Activated CD8-positive, alpha-beta memory T cell treated with anti-CD3 and anti-CD28 coated beads, Interleukin-2, amount 50 U/mL, for 48 hours (primary cell): ENCODE measurements at places on chromosomes 11 and 22.

GRCh38 chr22:38069372-38070249, 12.4 kb downstream of the PICK1 start:
- DNase-seq: no peak

GRCh38 chr22:22386602-22387385, 121.7 kb downstream of the ZNF280B start:
- no peak for DNase-seq

DNA sequence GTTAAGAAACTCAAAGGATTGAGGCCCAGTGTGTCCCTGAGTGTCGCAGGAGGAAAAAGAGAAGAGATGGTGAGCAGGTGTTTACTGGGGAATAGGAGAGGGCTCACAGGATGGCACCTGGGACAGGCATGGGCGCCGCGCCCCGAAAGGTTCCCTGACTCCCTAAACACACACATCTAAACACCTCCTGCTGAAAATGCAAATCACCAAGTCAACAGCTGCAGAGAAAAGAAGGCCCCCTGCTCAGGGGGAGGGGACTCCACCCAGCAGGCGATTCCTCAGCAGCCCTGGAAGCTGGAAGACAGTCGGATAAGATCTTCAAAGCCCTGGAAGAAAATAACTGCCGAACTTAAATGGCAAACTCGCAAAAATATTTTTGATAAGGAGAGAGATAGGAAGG, 377.2 kb downstream of the BRD1 start:
- DNase-seq: no peak

GRCh38 chr11:88827018-88827676, 238.6 kb downstream of the GRM5 start:
- no peak for DNase-seq

DNA sequence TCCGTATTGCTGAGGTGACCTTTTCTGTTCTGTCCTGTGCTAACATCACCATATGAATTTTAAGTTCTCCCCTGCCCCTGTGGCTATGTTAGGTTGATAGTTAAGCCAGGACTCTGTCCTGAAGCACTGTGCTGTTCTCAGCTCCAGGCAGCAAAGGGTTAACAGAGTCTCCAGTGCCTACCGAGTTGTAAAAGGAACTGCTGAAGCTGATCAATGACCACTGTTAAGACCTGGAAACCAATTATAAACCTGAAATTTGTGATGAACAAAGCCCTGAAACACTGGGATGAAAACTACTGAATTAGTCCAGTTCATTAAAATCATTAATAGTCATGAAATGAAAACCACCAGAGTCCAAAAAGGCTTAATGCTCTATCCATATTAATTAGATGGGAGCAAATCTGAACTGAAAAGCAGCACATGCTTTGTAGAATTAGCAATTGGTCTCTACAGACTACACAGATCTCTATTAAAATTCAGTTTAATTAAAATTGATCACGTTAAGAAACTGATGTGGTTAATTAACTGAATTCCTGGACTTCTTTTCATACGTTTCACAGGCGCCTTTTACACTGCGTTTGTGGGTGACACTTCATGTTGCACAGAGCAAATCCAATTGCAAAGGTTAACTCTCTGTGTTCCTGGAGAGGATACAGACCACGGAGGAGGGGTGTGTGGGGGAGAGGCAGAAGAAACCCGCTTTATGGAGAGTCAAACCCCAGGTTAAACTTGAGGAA, 188.5 kb upstream of the MPPED2 start:
- no peak for DNase-seq

DNA sequence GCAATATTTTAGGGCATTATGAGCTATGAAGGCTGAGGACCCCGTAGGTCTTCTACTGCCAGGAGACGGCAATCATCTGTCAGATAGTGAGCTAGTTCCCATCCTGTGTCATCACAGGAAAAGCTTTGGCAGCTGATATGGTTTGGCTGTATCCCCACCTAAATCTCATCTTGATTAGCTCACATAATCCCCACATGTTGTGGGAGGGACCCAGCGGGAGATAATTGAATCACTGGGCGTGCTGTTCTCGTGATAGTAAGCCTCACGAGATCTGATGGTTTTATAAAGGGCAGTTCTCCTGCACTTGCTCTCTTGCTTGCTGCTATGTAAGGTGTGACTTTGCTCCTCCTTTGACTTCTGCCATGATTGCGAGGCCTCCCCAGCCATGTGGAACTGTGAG, 18.1 kb downstream of the CSRP3 start:
- DNase-seq: no peak

DNA sequence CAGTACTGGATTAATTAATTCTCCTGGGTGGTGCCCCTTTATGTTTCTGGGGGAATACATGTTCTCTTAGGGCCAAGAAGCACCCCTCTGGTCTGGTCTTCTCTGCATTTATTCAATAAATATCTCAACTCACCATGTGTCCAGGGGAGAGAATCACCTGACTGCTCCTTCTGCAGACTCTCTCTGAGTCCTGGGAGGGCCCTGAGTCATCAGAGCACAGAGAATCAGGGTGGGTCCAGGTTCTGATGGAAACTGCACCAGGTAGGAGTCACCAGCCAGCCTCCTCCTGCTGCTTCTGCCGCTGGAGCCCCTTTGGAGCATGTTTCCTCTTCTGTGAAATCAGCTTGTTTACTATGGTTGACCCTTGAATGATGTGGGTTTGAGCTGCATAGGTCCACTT, 107.7 kb upstream of the PLET1 start:
- no peak for DNase-seq

DNA sequence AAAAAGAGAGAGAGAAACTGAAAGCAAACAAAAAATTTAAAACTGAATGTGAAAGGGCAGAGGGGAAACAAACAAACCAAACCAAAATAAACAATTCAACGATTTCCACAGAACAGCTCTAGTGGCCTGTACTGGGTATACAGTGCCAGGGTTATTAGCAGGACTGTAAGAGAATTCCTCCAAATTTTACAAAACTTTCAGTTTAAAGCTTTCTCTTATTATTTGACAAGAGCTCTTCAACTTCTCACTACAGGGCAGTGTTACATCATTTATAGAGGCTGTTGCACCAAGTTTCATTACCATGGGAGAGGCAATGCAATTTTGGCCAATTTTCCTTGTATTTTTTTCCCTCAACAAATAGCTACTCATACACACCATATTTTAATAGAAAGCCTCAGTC, 44.3 kb upstream of the CLPB start:
- DNase-seq: no peak

DNA sequence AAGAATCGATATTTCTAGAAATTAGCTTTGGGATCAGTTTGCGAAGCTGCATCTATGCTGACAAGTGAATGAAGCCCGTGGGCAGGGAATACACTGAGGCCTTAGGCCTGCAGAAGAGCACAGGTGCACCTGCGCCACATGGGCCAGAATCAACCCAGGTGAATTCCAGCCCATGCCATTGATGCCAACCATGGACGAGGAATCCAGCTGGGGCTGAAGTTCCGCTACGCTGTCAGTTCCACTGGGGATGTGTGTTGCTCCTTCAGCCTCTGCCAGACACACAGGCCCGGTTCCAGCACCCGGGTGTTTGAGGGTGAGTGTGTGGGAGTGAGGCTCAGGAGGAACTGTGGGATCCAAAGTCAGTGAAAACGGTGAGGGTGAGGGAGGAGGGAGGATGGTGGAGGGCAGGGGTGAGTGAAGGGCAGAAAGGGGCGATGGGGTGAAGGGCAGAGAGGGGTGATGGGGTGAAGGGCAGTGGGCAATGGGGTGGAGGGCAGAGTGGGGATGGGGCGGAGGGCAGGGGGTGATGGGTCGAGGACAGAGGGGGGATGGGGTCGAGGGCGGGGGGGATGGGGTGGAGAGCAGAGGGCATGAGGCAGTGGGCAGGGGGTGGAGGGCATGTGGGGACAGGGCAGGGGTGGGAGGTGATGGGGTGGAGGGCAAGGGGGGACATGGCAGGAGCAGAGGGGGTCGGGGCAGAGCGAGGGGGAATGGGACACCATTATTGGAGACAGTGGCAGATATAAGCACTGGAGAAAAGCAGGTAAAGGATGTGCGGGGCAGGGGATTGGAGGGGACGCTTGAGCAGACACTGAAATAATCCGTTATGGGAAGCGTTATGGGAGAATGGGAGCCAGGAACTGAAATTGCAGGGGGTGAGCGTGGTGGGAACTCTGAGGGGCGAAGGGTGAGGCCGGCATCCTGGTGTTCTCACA, 931.6 kb downstream of the BRD1 start:
- DNase-seq: no peak

DNA sequence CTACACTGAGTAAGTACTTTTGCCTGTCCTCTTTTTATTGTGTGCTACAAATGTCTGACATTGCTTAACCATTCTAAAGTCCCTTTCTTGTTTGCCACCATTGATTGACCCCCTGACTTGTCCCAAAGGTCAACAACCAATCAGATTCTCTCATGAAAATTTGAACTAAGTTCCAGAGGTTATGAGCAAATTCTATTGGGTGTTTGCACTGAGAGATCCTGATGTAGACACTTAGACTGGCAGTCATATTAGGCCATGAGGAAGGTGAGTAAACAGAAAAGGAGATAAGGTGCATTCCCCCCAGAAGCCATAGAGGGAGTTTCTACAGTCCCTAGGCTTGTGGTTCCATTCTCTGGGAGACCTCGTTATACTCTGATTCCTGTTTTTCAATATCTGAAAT, 101.3 kb upstream of the E2F8 start:
- DNase-seq: no peak

- DNase-seq: no peak
These were observed 47.4 kb downstream of the RPS6KA4 start for GRCh38 chr11:64406221-64406946.

GRCh38 chr11:34185926-34186841, 80.8 kb downstream of the NAT10 start:
- DNase-seq: no peak

DNA sequence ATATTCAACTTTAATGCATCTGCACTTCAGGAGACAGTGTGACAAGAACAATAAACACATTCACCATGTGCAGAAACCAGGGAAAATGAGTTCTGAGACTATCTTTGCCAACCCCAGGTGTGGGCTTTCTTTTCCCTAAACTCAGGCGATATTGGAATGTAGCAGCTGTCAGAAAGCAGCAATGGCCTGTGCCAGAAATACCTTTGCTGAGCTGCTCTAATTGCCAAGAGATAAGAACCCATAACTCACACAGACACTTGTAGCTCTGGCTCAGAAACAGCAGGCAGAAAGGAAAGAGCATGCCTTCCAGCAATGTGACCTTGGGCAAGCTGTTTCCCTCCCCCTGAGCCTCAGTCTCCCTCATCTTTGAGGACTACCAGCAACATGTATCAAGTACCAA, 77.6 kb downstream of the PLEKHA7 start:
- no peak for DNase-seq

DNA sequence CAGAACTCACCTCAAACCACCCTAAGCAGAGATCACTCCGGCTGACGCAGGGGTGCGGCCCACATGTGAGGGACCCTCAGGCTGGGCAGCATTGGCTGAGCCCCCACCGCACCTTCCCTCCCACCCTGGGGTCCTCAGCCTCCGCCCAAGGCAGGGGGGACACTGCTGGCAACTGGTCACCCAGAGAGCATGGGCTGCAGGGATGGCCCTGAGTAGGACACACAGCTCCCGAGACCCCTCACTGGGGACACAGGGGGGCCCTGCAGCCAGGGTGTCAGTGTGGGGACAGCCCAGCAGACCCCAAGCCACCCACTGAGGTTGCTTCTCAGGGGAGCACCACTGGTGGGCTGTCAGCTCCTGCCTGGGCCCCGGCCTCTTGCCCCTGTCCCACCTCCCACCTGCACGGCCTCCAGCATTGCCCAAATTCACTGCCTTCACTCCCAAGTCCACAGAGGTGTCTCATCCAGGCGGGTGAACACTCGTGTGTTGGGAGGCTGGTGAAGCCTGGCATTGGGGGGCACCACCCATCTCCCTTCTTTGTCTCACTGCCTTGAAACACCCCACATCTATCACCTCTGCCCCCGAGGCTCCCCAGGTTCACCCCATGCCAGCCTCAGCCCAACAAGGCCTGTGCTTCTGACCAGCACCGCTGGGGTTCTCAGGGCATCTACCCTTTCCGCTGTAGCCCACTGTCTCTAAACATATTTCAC, 4.7 kb downstream of the C11orf21 start:
- DNase-seq: peak; percentile 44

DNA sequence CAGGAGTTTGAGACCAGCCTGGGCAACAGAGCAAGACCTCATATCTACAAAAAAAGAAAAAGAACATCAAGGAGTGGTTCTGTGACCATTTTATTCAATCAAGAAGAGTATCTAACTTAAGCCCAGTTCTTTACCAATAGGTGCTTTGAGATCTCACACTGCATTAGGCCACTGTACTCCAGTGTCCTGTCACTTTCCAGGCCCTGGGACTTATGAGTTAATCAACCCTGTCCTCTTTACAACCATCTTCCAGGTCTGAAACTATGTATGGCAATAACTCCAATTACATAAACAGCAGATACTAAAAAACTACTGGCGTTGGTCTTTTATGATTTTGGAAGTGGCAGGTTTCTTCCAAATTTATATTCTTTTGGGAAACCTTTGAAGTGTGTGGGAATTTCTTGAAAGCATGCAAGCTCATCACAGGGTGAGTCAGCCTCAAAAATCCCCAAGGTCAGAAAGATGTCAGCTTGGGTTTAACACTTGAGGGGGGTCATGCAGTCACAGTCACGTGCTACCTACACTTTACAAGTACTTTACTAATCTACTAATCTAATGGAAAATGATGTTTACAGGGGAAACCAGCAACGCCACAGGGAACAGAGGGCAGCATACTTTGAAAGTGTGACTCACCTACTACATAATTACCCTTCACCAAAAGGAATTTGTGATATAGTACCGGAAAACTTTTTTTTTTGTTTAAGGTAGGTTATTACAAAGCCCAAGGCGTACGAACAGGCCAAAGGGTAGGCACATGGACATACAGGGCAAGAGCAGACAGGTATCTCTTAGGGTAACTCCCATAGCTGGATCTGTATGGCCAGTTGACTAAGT, 15.6 kb downstream of the PISD start:
- no peak for DNase-seq

GRCh38 chr11:126363706-126364248, 8.3 kb downstream of the ST3GAL4 start:
- no peak for DNase-seq

DNA sequence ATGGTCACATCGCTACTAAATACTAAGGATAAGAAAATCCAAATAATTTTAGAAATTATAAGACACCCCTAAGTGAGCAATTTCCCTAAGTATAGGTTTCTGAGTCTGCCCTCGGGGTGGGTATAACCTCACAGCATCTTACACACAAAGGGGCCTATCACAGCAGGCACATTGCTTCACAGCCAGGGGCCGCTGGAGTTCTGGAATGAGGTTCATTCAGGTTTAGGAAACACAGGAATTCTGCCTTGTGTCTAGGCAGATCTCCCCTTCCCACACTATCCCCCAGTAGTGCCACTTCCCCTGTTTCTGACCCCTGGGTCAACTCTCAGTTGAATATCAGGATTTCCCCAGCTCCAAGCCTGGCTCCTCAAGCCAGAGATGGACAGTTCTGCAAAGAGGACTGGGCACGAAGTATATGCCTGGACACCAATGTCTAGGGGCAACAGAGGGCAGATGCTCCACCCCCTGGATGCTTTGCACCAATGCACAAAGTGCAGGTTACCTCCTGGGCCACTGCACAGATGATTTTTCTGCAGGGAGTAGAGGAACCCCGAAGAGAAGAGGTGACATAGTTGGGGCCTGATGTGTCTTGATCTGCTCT, 11.4 kb downstream of the TUBA8 start:
- DNase-seq: no peak

GRCh38 chr22:23705358-23705757, 14.5 kb downstream of the RGL4 start:
- DNase-seq: no peak
